Hematopoietic multipotent progenitor cell treated with erythropoietin and hydrocortisone succinate and interleukin-3 and kit ligand, for 4 days (in vitro differentiated cells): ENCODE measurements at places on chromosomes 6 and 20.

- DNase-seq = no peak
Observed at GRCh38 chr6:24923885-24924401, 11.8 kb downstream of the RIPOR2 start.

- no peak for DNase-seq
Observed at GRCh38 chr6:16392010-16392409, 153.6 kb downstream of the GMPR start.

- no peak for DNase-seq
Observed at GRCh38 chr6:49946835-49947234, 17.1 kb downstream of the DEFB114 start.

DNA sequence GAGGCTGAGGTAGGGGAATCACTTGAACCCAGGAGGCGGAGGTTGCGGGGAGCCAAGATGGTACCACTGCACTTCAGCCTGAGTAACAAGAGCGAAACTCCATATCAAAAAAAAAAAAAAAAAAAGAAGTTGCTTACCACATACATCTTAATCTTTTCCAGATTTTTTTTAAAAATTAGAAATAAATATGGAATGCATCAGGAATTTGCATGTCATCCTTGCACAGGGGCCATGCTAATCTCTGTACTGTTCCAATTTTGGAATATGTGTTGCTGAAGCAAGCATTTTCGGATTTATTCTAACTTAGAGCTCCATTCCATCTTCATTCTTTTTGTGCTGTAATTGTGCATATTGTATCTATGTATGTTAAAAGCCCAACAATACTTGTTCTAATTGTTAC, 62.5 kb downstream of the TRPC4AP start:
- no peak for DNase-seq

- DNase-seq = peak; percentile 74
Observed at GRCh38 chr20:32077190-32077589, 25.1 kb downstream of the HCK start.

DNA sequence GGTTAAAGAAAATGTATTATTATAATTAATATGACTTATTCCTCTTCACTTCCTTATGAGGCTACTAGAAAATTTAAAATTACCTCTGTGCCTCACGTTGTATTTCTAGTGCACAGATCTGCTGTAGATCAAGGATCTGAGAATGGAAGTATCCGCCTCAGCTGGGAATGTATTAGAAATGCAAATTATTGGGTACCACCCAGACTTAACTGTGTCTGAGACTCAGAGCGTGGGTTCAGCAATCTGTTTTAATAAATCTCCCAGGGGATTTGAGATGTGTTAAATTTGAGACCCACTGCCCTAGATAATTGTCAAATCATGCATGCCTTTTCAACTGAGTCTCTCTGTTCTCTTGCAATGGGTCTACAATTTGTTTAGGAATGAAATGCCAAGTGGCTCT, 658.0 kb upstream of the NOX3 start:
- no peak for DNase-seq

GRCh38 chr20:6746901-6747609, 20.4 kb upstream of the BMP2 start:
- no peak for DNase-seq

GRCh38 chr6:3165631-3166534, 8.5 kb upstream of the TUBB2A start:
- peak; percentile 34 for DNase-seq

- DNase-seq = no peak
Observed at GRCh38 chr20:7984192-7984591, 35.4 kb downstream of the TMX4 start.

GRCh38 chr6:30821862-30822784, 62.2 kb upstream of the DDR1 start:
- DNase-seq = peak; percentile 78

DNA sequence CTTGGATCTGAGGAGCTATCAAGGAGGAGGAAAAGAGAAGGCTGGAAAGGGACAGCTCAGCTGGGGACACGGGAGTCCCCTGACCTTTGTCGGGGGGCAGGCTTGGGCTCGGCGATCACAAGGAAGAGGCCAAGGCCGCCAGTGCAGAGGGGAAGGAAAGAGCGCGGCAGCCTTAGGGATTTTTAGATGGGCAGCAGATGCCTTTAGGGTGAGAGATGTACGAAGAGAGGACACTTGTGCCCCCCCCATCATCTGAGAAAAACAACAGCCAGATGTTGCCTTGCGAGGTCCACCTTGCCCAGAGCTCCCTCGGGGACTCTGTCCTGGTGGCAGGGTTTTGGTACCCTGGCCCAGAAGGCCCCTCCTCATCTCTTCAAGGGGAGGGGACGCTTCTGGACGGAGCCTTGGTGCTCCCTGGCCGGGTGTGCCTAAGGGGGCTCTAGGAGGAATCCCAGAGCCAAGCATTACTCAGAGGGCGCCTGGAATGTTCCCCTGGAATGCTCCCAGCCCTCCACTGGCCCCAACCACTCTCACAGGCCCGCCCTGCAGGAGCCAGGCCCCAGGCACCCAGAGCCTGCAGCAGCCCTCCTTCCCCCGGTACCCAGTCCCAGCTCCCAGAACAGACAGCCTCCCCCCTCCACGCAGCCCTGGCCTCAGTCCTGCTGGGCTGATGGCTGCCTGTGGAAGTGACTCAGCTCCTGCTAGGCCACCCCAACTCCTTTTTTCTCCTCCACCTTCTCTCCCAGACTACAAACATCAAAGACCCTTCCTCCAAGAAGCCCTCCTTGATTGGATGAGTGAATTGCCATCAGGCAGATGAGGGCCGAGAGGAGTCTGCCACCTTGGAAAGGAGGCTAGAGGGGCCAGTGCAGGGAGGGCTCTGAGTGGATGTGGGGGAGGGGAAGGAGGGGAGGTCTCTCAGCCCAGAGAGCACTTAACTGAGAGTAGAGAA, 1.8 kb downstream of the ADAM33 start:
- no peak for DNase-seq

GRCh38 chr6:42509256-42509655, 54.6 kb upstream of the UBR2 start:
- DNase-seq = no peak

DNA sequence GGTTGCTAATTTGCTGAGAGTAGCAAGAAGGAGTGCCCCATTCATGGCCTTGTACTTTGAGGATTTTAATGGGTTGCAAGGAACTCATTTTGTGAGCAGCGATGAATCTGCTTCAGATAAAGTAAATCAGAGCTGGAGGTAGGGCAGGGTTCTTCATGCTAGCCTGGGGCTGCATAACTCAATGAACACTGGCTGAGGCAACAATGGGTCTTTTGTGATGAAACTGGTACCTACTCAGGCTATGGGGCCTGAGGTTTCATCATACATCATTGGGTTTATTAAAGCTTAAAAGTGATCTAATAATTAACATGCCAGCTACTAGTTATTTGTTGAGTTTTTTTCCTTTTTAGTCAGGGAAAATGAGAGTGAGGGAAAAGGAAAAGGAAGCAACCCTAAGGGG, 106.9 kb downstream of the FAM50B start:
- DNase-seq = no peak

GRCh38 chr6:28910901-28911690, 12.7 kb downstream of the TRIM27 start:
- no peak for DNase-seq

GRCh38 chr6:161011492-161012480, 20.2 kb downstream of the MAP3K4 start:
- DNase-seq = no peak

GRCh38 chr6:133749427-133749826, 139.5 kb upstream of the TCF21 start:
- no peak for DNase-seq

DNA sequence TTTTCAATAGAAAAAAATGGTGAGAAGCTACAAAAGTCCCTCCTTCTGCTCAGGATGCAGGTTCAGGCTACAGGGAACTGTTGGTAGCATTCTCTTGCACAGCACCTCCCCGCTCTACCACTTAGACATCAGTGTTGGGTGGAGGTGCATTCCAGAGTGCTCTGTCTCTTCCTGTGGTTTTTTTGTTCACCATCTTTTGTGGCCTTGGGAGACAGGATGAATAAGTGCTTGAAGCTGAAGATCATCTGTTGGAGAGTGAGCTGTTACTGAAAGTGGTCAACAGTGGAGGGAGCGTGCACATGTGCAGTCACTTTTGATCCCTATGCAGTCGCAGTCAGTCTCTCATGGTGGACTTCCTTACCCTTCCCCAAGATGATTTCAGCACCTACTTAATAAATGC, 16.6 kb upstream of the BTBD3 start:
- DNase-seq = no peak

GRCh38 chr20:61184194-61184593, 67.9 kb upstream of the CDH4 start:
- no peak for DNase-seq

GRCh38 chr6:130724089-130724488, 103.1 kb upstream of the SMLR1 start:
- no peak for DNase-seq

- DNase-seq = peak; percentile 73
Observed at GRCh38 chr6:100719883-100720682, 161.0 kb downstream of the ASCC3 start.

GRCh38 chr6:166456395-166457156, 73.8 kb upstream of the MPC1 start:
- DNase-seq = peak; percentile 20
